ENCODE measurements at places on chromosomes 7 and 10. TPM values are rescaled to one million over a fixed set of nuclear protein-coding genes. Genes with fewer than 3 reads are reported as not detected.

GRCh38 chr10:132110713-132111112 is 45.0 kb downstream of the JAKMIP3 start:
- DNase-seq, result no peak

- DNase-seq, result no peak
Measured at GRCh38 chr10:5983774-5984173, 6.4 kb upstream of the IL15RA start.

The LOXL4 gene
- 2.2 TPM for total RNA-seq

The AKR1D1 gene
- total RNA-seq, result not detected

- DNase-seq, result no peak
Measured at GRCh38 chr10:80646366-80646765, 108.7 kb downstream of the SH2D4B start.

GRCh38 chr10:1546431-1547110 is 190.8 kb downstream of the ADARB2 start:
- no peak for DNase-seq

DNA sequence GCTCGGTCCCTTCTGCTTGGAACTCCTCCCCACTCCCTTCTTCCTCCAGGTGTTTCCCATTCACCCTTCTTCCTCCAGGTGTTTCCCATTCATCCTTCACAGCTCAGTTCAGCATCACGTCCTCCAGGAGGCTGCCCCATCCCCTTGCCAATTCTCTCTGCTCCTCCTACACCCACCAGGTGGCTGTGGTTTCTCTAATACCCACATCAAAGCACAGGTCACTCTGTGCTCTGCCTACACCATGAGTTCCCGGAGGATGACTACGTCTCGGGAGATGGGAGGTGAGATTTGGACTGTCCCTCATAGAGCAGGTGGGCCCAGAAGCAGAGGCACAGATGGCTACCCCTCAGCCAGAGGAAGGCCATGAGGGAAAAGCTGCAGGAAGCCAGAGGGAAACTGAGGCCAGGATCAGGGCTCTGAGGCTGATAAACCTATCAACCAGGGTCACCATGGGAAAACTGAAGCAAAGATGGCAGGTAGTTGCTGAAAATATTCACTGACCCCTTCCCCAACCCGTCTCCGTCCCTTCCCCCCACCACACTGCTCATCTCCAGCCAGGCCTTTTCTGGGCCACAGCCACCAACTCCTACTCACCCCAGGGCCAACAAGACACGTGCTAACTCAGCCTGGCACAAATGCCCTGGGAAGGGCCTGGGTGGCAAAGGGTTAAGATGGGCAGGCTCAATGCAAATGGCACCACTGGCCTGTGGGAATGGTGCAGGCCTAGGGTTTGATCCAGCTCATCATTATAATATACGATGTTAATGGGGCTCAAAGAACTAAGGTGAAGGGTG is 56.6 kb upstream of the CPXM2 start:
- DNase-seq, result no peak

All from hematopoietic multipotent progenitor cell (in vitro differentiated cells).